ENCODE measurements at places on chromosomes 13 and 19.

DNA sequence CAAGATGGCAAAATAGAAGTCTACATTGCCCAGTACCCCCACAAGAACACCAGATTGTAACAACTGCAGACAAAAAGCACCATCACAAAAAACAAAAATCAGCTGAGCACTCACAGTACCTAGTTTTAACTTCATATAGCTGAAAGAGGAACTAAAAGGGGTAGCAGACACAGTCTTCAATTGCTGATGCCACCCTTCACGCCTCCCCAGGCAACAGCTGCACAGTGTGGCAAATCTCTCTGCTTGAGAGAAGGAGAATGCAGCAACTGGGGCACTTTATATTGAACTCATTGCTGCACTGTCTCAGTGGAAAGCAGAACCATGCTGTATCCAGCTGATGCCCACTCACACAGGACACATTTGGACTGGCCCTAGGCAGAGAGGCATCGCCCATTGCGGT, 2714.5 kb upstream of the PCDH20 start:
- DNase-seq = no peak

GRCh38 chr13:33644581-33645543, 173.1 kb upstream of the RFC3 start:
- DNase-seq = no peak

DNA sequence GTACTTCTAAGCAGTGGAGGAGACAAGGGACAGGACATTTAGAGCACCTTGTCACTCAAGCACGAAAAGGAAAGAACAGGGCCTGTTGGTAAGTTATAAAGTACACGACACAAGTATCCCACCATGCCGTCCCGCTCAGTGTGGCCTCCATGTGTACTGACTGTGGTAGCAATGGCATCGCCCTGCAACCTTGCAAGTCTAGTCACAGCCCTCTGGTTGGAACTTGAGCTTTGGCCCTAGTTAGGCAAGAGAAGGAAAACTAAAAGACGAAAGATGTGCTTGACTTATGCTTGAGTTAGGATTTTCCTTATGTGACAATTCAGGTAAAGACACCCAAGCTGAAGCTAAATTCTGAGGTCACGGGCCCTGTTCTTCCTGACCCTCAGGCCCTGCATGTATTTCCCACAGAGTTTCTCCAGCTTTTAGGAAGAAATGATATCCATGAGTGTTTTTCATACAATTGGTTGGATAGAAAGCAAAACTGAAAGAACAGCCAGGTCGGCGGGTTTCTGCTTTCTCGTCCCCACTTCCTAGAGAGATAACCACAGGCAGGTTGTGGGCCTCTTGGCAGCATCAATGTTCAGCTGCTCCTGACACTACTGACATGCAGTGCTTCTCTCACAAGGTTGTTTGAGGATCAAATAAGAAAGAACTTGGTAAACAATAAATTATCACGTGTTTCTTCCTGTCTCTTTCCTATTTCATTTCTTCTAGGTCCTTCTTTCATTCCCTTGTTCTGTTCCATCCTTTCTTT, 216.2 kb downstream of the IRS2 start:
- no peak for DNase-seq

DNA sequence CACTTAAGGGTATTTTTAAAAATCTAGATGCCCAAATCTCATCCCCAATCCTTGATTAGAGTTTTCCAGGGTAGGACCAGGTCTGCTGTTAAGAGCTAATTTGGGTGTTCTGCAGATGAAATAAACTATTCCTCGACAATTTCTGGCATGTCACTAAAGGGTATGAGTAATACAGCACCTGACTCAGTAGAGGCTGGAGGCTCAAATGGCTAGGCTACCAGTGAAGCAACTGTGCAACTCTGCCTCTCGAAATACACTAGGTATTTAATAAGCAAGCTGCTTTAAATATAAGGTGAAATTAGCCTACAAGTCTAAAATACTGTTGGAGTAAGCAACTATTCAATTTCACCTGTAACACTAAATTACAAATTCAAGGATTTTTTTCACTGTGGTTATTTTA, 1.5 kb downstream of the RNF6 start:
- no peak for DNase-seq

DNA sequence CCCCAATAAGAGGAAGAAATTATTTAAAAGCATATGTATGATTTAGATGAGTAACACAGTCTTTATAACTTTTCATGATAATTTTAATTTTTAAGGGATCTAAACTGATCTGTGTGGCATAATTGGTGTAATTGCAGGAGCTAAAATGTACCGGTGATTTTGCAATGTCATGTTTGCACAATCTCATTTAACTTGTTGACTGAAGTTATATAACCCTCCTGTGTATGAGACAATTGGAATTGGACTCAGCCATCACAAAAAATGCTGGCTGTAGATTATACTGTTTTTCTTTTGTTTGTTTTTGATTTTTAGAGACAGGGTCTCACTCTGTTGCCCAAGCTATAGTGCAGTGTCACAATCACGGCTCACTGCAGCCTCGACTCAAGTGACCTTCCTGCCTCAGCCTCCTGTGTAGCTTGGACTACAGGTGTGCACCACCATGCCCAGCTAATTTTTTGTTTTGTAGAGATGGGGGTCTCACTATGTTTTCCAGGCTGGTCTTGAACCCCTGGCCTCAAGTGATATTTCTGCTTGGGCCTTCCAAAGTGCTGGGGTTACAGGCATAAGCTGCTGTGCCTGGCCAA, 26.1 kb downstream of the FGF9 start:
- DNase-seq = no peak
